ENCODE measurements at places on chromosomes 4 and X. TPM values are rescaled to one million over a fixed set of nuclear protein-coding genes. Genes with fewer than 3 reads are reported as not detected.

Gene GPR50
- total RNA-seq: not detected

Gene SLC6A14
- total RNA-seq: not detected

Gene USP17L28
- total RNA-seq: not detected

Gene FGB
- not detected for total RNA-seq

Gene SPANXN3
- total RNA-seq: not detected

Gene SMIM31
- total RNA-seq: not detected

Gene NEIL3
- 14.6 TPM for total RNA-seq

Gene RHOXF1
- not detected for total RNA-seq

Gene DHRSX
- total RNA-seq: 46.6 TPM

Gene SYTL4
- total RNA-seq: 4.0 TPM

Gene FOXR2
- total RNA-seq: not detected

Gene GRPR
- total RNA-seq: 0.43 TPM

Gene ENOPH1
- total RNA-seq: 41.7 TPM

Gene GC
- not detected for total RNA-seq

Gene ABLIM2
- 0.22 TPM for total RNA-seq

Gene SRPX2
- 73.2 TPM for total RNA-seq

Gene CENPU
- 30.8 TPM for total RNA-seq

Gene PGAM4
- not detected for total RNA-seq

Gene PRDM5
- total RNA-seq: 21.5 TPM

Gene CT47A1
- not detected for total RNA-seq

Gene CFI
- 0.57 TPM for total RNA-seq

Gene MAGEA8
- not detected for total RNA-seq

Gene CCDC110
- total RNA-seq: 0.29 TPM

Gene RHOXF2
- not detected for total RNA-seq

Gene CLIC2
- 0.22 TPM for total RNA-seq

Gene IL21
- total RNA-seq: not detected

Gene TMPRSS11A
- not detected for total RNA-seq

Gene PABPC5
- total RNA-seq: not detected

Gene ZNF630
- 0.29 TPM for total RNA-seq

Gene MAGEB2
- total RNA-seq: not detected

Gene NAT8L
- total RNA-seq: 0.66 TPM

Gene SPINK2
- not detected for total RNA-seq

Gene H2AZ1
- total RNA-seq: 467 TPM

Gene MAGEA9B
- not detected for total RNA-seq

Gene CLCN4
- 7.2 TPM for total RNA-seq

Gene HTN1
- total RNA-seq: not detected

Gene TRPC5OS
- not detected for total RNA-seq

Gene RELL1
- 143 TPM for total RNA-seq

Gene SPANXN4
- not detected for total RNA-seq

Gene TSPAN5
- 54.5 TPM for total RNA-seq

Gene PPP1R2C
- not detected for total RNA-seq

Gene FAM9A
- total RNA-seq: not detected

Gene CT55
- not detected for total RNA-seq

Measured in placental pericyte (primary cell).